ENCODE measurements at places on chromosomes 3 and 15.

- DNase-seq, result no peak
Measured at GRCh38 chr3:38493031-38493430, 3.1 kb upstream of the EXOG start.

DNA sequence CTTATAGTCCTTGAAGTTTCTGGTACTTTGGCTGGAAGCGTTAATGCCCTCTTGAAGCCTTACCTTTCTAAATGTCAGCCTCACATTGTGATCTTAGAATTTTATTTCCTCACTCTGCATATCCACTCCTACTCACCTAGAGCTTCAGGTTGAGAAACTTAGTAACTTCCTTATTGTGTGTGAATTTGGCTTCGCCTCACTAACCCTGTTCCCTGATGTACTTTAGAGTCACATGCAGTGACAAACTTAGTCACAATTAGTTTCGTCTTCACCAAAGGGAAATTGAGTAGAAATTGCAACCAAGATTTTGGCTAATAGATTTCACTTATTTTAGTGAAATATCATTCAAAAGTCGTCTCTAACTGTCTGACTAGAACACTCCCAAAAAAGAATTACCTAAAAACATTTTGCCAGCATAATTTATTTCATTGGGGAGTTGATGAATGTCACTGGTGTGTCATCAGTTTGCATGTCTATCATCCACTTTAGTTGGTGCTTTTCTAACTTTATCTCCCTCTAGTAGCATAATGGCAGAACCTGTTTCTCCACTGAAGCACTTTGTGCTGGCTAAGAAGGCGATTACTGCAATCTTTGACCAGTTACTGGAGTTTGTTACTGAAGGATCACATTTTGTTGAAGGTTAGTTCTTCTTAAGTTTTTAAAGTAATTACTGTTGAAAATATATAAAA, 960 bp downstream of the MFN1 start:
- no peak for DNase-seq

- no peak for DNase-seq
Measured at GRCh38 chr15:82585072-82585471, 44.8 kb upstream of the RPS17 start.

DNA sequence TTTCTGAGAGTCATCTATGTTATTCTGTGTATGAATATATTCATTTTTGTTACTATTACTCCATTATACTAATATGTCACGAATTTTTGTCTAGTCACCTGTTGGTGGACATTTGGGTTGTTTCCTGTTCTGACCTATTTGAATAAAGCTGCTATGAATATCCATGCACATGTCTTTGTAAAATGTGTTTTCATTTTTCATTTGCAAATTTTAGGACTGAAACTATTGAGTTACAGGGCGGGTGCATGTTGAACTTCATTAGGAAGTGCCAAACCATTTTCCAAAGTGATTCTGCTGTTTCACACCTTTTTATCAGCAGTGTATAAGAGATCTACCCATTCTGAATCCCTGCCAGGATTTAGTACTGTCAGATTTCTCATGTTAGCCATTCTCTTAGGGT, 37.7 kb upstream of the IQCF6 start:
- no peak for DNase-seq

DNA sequence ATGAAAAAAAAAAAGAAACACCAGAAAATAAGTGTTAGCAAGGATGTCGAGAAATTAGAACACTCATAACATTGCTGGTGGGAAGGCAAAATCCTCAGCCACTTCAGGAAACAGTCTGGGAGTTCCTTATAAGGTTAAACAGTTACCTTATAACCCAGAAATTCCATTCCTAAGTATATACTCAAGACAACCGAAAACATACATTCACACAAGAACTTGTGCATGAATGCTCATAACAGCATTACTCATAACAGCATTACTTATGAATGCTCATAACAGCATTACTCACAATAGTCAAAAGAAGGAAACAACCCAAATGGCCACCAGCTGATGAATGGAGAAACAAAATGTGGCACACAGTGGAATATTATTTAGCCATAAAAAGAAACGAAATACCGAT, 34.8 kb upstream of the DCP1A start:
- no peak for DNase-seq

DNA sequence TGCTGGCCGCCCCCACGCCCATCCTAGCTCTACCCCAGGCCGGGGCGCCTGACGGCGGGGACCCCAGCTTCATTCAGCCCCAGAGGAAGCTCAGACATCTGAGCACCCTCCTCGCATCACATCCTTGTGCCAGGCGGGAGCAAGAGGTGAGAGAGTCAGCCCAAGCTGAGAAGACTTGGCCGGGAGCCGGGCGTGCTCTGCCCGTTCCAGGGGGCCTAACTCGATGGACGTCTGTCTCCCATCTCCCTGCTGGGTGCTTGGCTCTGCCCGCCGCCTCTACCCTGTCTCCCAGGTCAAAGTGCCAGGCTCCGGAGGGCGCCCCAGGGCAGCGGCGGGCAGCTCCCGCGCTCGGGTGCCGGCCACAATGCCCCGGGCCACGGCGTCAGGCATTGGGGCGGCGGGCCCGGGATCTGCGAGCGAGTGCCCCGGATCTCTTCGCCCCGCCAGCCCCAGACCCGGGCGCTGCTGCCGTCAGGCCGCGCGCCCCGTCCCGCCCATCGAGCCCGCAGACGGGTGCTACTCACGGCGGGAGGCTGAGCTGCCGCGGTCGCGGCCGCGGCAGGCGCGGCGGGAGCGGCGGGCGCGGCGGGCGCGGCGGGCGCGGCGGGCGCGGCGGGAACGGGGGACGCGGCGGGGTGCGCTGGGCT, 388 bp downstream of the DAPK2 start:
- DNase-seq, result peak; percentile 23

- no peak for DNase-seq
Measured at GRCh38 chr3:47741925-47742324, 39.8 kb downstream of the SMARCC1 start.

- no peak for DNase-seq
Measured at GRCh38 chr3:159091936-159092335, 290.1 kb downstream of the MFSD1 start.

GRCh38 chr3:167978486-167978885, 117.2 kb downstream of the GOLIM4 start:
- DNase-seq, result no peak

- no peak for DNase-seq
Measured at GRCh38 chr3:127410678-127411077, 122.8 kb upstream of the PRR20G start.

GRCh38 chr15:62712455-62712839, 330.1 kb upstream of the TPM1 start:
- DNase-seq, result no peak

DNA sequence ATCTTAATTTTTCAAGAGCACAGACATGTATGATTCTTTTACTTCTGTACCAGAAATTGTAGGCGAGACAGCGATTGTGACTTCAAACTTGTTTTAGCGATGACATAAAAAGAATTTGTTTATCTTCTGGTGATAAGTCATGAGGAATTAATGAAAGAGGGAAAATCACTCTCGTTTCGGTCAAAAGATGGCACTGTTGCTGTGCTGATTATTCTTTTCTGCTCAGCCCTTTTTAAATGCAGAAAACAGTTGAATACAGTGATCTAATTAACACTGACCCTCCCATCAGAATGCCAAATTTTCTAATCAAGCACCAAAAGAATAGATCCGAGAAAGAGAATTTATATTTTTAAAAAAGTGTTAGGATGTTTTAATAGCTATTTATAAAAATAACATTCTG, 52.6 kb downstream of the NSUN3 start:
- no peak for DNase-seq

DNA sequence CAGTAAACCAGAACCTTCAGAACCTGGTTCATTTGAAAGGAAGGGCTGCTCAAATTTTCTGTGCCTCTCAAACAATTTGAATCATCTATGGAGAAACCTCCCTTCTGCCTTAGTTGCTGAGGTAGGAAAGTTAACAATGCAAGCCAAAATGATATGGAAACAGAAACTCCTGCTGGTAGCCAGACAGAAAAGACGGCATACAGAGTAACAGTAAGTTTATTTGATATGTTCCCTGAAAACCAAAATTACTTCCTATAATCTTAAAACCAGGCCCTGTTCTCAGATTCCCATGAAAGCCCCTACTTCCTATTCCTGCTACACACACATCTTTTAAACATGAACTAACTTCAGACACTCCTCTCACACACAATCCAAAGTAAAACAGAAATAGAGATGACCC, 86.2 kb downstream of the TBC1D5 start:
- DNase-seq, result no peak

- no peak for DNase-seq
Measured at GRCh38 chr15:28112101-28112760, 13.1 kb upstream of the OCA2 start.

DNA sequence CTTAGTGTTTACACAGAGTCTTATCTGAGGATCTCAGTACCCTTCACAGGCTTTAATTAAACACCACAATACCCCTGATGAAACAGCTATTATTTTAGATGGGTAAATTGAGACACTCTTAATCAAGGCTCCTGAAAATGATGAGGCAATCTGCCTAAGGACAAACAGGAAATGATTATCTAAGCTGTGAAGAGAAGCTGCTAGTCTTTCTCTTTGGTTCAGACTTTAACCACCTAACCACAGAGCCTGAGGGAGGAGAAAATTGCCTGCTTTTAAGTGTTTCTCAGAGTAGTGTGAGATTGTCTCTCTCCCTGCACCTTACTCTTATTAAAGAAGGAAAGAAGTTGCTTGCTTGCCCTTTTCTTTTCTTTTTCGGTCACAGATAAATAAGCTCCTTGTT, 364.3 kb upstream of the ADAMTS9 start:
- DNase-seq, result no peak

DNA sequence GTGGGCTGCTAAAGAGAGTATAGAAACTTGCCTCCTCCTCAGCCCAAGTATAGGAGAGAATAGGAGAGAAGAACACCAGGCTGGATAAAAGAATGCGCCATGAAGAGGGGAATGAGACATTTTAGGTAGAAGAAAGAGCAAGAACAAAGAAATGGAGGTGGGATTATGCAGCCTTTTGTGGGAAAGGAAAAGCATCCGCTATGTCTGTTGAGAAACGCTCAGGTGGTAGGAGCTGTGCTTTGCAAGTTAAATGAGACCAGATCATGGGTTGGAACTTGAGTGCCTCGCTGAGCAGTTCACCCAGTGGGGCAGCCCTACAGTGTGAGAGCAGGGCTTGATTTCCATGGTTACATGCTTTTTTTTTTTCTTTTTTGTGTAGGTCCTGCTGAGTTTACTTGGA, 11.5 kb upstream of the RTP1 start:
- DNase-seq, result no peak

GRCh38 chr3:186257866-186258265, 104.2 kb downstream of the DGKG start:
- no peak for DNase-seq

- no peak for DNase-seq
Measured at GRCh38 chr3:79881431-79881830, 113.6 kb upstream of the ROBO1 start.

DNA sequence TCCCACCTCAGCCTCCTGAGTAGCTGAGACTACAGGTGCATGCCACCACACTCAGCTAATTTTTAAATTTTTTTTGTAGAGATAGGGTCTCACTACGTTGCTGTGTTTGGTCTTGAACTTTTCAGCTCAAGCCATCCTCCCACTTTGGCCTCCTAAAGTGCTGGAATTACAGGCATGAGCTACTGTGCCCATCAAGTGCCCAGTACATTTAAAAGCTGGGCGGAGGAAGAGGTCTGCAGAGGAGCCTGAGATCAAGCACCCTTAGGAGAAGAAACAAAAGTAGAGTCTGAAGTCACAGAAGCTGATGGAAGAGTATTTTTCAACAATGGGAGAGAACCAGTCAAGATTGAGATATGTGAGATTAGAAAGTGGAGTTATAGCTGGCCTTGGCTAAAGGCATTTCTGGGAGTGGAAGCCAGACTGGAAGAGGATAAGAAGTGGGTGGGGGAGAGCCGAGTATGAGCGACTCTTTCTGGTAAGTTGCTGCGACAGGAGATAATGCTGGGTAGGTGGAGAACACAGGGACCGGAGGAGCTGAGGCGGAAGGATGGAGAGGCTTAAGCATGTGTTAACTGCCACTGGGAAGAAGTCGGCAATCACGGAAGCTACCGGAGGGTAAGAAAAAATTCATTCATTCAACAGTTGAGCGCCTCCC, 782 bp upstream of the IREB2 start:
- DNase-seq, result no peak

DNA sequence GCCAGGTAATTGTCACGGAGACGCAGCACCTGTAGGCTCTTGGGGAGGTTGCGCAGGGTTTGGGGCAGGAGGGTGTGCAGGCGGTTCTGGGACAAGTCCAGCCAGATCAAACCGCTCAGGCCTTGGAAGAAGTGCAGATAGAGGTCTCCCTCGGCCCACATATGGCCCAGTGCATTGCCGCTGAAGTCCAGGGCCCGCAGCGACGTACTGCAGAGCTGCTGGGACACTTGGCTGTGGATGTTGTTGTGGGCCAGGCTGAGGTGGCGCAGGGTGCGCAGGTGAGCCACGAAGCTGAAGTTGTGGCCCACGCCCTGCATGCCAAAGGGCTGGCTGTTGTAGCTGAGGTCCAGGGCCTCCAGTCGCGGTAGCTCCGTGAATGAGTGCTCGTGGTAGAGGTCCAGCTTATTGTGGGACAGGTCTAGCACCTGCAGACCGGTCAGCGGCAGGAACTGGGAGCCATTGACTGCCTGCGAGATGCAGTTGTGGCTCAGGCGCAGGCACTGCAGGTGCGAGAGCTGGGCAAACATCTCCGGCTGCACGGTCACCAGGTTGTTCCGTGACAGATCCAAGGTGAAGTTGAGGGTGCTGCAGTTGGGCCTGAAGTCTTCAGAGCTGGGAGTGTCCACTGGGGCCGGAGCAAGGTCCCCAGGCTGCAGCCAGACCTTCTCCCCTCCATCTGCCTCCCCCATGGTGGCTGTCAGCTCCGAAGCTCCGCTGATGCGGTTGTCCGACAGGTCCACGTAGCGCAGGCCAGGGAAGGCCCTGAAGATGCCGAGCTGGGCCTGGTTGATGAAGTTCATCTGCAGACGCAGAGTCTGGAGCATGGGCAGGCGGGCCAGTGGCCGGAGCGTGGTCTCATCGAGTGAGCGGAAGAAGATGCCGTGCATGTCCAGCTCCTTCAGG, 2.9 kb downstream of the TLR9 start:
- no peak for DNase-seq
